Activated T-cell treated with anti-CD3 and anti-CD28 coated beads for 1 hour (primary cell): ENCODE measurements at places on chromosomes 12 and 14.

DNA sequence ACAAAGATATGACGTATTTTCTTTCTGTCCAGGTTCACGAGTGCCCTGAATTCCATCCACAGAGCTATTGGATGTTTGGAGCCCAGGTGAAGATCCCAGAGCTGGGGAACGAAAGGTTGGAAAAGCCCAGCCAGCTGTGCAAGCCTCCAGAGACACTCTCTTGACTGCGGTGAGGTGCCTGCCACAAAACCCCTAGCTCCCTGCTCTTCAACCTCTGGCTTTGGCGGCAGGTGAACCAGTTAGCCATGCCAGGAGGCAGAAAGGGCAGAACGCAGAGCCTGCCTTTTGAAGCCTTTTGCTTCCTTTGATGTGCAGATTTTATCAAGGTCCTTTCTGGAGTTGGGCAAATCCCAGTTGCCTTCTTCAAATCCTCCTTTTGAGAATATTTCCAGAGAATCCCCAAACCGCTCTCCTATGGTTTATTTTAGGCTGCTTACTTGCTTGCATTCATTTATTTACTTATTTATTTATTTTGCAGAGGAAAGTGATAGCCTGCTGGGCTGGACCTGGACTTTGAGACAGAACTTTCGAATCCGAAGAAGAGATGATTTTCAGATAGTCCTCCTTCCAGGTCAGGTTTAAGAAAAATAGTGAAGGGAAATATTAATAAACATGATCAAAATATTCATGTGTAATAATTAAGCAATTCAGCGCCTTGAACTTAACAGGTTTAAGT lies 411.2 kb upstream of the TBX3 start:
- DNase-seq = no peak

DNA sequence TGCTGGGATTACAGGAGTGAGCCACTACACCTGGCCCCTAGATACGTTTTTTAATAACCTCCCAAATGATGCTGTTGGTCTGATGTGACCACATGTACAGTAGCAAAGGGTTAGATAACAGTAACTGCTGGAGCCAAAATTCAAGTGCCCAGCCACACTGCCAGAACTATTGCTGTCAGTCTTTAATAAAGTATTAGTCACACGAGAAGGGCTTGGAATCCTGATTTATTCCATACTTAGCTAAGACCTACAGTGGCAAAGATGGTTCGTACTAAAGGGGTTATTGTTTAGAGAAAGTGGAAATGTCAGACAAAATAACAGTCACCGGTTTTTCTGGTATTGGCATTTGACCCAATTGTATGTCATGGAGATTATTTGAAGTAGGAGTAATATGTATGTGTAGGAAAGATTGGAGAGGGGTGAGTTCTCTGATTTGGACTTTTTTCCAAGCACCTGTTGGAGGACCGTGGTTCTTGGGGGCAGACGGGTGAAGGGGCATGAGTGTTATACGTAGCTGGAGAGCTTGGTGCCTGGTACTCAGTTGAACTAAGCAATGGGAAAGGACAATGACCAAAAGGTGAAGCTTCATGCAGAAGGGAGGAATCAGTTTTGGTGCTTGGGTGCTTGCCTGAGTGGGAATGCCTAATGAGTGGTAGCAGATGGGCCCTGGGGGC lies 9.7 kb downstream of the TUBA1C start:
- no peak for DNase-seq

DNA sequence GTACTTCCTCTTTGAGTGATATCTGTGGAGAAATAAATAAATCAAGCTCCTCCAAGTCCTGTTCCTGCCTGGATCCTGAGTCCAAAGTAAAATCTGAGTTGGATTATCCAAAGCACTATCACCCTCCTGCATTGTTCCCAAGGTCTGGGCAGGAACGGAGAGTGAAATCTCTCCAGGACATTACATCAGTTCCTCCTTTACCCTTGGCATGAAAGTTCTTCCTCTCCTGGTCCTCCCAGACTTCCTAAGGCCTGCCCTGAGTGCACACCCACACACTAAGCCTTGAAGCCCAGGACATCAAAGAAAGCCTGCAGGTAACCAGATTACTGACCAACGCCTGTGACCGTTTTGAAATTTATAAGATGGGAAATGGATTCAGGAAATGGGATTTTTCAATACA lies 206.8 kb upstream of the BCL2L14 start:
- no peak for DNase-seq

DNA sequence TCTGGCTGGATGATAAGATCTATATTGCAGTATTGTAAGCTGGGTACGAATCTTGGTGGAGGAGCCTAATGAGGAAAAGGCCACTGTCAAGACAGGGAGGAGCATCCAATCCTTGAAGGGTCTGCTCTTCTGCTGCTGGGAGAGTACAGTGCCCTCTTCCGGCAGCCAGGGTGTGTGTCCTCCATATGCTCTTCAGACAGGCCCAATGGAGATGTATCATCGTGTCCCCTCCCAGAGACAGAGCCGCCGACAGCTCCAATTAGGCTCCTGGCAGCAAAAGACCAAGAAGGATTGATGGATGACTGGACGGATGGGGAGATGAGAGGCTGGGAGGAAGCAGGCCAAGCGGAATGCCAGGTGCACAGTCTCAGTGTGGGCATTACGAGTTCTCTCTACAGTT lies 51.6 kb upstream of the PIWIL1 start:
- no peak for DNase-seq

- no peak for DNase-seq
Observed at GRCh38 chr14:99267837-99268781, 3.9 kb downstream of the BCL11B start.
